OCI-LY7 (cell line): ENCODE measurements at places on chromosomes 4 and X. TPM values are rescaled to one million over a fixed set of nuclear protein-coding genes. Genes with fewer than 3 reads are reported as not detected.

The DGKK gene
- not detected in 2 replicates for total RNA-seq

The RTL9 gene
- total RNA-seq = not detected in 2 replicates

The MAGEA6 gene
- total RNA-seq = not detected in 2 replicates

The HSFX3 gene
- not detected in 2 replicates for total RNA-seq

The ZNF157 gene
- total RNA-seq = 1.4 and 1.7 TPM in 2 replicates

The TMEM35A gene
- total RNA-seq = not detected in 2 replicates

The CASK gene
- 29.4 and 30.2 TPM in 2 replicates for total RNA-seq

The RASSF6 gene
- 62.2 and 86.6 TPM in 2 replicates for total RNA-seq
